ENCODE measurements at places on chromosomes 7 and 10.

DNA sequence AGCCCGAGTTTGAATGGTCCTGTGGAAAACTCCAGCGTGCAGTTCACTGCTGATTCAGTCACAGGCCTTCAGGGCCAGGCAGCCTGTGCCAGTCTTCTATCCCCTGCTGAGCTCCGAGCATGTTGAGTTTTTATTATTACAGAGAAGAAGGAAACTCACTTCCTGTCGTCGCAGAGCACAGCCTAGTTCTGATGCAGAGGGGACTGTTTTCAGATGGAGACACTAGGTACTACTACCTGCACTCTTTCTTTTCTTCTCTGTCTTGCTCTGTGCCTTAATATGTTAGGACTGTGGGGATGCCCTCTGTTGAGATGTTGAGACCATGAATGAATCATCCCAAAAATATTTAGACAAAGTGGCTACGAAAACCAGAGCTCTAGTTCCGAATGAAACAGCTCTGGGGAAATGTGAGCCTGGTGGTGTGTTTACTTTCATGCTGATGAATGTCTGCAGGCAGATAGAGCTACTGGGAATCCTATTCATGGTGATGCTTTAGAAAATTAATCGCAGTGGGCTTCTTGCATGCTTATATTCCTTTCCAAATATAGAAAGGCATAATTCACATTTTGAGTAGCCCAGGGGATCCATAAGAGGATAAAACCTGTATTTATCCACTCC, 29.6 kb downstream of the CASP7 start:
- DNase-seq = no peak

- no peak for DNase-seq
Measured at GRCh38 chr7:1993031-1993695, 239.6 kb downstream of the MAD1L1 start.

DNA sequence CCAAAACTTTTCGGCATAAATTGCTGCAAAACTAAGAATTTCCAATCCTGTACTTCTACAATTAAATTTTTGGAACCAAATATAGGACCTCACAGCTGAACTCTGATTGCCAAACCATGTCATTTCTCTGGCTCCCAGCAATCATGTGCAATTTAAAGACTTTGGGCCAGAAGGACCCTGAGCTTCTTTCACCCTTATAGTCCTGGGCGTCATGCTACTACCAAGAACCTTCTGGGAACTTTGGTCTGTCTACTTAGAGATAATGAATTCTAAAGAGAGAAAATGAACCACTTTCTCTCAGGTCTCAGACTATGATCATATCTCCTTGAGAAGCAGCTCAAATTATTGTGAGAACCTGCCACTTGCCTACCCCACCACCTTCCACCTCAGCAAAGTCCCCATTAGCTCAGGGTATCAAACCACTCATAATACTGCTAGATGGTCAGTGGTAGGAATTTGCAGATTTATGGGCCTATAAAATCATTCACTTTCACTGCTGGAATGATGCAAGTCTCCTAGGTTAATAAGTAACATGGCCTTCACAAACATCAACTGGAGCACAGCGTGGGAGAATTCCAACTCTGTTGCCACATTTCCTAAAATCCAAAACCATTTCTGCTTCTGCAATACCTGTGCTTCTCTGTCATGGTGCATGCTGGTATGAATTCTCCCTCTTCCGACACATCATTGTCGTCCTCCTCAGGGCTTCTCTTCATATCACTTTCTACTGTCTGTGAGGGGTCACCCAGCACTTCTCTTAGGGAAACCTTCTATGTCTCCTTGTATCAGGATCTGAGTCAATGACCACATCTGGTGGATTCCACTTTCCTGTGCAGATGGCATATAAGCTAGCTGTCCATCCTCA, 6.6 kb upstream of the WDR91 start:
- DNase-seq = no peak

DNA sequence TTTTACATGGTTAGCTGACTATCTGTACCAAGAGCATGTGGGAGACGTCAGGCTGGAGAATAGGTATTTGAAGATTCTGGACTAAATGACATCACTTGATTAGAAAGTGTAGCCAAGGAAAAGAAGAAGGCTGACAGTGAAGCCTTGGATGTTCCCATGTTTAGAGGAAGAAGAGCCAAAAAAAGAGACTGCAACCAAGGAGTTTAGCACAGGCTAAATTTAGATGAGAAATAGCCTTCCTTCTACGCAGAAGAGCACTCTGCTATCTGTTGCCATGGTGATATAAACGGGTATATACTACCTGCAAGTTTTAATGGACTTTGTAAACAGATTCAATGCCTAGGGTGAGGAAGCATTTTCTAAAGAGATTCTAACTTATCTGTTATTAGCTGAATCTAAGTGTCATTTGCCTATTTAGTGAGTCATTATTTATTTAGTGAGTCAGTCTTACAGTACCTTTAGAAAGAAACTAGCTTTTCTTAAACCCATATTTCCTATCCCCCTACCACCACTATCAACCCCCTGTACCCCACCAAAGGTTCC, 69.8 kb downstream of the CDK6 start:
- DNase-seq = no peak

DNA sequence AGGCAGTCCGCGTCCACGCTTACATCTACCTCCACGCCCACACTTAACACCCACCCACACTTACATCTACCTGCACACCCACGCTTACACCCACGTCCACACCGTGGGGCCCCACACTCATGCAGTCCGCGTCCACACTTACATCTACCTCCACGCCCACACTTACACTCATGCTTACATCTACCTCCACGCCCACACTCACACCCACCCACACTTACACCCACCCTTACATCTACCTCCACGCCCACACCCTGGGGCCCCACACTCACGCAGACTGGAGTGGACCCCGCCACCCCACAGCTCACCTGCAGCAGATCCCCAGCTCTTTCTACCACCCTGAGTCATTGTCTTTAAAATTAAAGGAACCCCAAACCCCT, 32.4 kb upstream of the PWWP2B start:
- DNase-seq = no peak

- no peak for DNase-seq
Measured at GRCh38 chr7:51335057-51335456, 18.4 kb upstream of the COBL start.

DNA sequence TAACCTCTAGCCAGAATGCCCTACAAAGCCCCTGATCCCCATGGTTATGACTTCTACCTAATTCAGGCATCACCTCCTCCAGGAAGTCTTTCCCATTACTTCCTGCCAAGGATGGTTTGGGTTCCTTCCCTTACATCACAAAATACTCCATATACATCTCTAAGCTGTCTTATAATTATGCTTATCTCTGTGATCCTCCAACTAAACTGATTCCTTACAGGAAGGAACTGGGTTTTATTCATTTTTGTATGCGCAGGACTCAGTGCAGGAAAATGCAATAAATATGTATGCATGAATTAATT, 41.3 kb downstream of the PIP4K2A start:
- no peak for DNase-seq

Data from heart left ventricle (tissue), 16 donors.